ENCODE measurements at places on chromosomes 7 and 10.

- DNase-seq, result no peak
Observed at GRCh38 chr7:129423700-129424410, 10.4 kb upstream of the STRIP2 start.

DNA sequence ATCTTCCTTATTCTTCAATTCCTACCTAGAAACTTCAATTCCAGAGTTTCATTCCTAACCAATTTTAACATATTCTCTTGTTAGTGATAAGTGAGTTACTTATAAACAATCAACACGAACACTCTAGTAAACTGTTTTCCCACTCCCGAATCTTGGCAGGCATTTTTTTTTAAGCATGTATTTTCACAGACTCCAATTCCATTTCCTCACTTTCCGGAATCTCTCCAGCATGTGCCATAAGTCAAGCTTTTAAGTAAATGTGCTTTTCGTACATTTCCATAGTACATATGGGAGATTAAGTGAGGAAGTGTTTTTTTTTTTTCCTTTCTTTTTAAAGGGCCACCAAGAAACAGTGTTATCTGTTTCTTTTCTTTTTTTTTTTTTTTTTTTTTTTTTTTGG lies 89.1 kb downstream of the FGFR2 start:
- no peak for DNase-seq

- DNase-seq, result no peak
Observed at GRCh38 chr10:55449981-55450380, 649.0 kb upstream of the PCDH15 start.

DNA sequence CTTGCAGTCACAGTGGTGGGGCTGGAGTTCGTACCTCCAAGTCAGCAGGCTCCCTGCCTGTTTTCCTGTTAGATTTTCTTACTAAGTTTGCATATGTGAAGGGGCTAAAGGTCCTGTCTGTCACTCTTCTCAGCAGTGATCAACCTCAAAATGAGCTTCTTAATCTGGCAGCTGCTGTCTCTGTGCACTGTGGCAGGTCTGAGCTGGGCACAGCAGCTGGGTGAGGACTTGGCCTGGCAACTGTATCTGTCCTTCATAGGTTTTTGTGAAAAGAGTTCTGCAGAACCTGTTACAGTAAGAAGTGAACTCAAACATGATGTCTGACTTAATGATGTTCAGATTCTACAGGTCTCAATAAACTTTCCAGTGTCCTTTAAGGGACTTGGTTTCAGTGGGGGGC lies 31.3 kb upstream of the GJD4 start:
- DNase-seq, result no peak

All from cortex of kidney (tissue), 1 donor.